ENCODE measurements at places on chromosomes 3 and 15. TPM values are rescaled to one million over a fixed set of nuclear protein-coding genes. Genes with fewer than 3 reads are reported as not detected.

DNA sequence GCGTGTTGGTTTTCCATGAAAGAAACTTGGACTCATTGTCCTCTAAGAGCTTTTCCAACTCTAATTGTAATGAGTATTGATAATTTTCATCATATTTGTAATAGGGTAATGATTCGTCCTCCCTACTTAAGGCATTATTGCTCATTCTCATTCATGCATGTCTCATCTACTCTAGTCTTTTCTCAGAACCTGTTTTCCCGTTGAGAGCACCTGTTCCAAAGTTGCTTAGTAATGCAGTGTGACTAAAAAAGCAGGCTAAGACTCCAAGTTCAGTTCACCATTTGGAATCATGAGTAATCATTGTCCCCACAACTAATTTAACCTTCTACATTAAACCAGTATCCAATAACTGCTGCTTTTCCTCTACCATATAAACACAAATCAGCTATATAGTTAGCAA lies 84.0 kb downstream of the FILIP1L start:
- DNase-seq = no peak

GRCh38 chr15:66369773-66370651 lies 13.5 kb upstream of the TIPIN start:
- DNase-seq = no peak

DNA sequence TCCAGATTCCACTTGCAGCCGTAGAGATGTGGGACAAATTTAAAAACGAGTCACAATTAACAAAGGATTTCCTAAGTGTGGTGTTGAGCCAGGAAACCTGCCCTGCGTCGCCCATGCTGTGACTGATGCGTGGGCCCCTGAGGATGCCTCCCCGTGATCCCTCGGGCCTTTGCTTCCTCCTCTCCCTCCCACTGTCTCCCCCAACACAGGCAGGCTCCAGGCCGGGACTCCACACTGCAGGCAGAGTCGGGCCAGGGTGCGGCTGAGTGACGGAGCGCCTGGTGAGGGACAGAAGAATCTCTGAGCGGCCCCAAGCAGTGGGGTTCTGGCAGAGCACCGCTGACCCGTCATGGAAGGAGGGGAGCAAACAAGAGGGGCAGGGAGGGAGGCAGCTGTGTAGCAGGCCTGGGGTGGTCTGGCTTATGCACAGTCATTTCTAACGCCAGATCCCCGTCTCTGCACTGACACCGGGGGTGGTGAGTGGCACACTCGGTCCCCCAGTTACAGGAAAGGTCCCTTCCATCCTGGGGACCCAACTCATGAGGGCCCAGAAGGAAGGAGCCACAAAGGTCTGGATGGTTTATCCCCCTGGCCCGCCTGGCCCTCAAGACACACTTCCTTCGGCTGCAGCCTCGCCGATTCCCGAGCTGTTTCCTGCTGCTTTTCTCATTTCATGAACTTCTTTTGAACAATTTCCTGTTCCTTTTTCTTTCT lies 91.0 kb downstream of the XXYLT1 start:
- no peak for DNase-seq

- DNase-seq = no peak
Measured at GRCh38 chr15:69126054-69126469, 34.4 kb upstream of the GLCE start.

Gene NLGN1
- total RNA-seq = 15.7 TPM

DNA sequence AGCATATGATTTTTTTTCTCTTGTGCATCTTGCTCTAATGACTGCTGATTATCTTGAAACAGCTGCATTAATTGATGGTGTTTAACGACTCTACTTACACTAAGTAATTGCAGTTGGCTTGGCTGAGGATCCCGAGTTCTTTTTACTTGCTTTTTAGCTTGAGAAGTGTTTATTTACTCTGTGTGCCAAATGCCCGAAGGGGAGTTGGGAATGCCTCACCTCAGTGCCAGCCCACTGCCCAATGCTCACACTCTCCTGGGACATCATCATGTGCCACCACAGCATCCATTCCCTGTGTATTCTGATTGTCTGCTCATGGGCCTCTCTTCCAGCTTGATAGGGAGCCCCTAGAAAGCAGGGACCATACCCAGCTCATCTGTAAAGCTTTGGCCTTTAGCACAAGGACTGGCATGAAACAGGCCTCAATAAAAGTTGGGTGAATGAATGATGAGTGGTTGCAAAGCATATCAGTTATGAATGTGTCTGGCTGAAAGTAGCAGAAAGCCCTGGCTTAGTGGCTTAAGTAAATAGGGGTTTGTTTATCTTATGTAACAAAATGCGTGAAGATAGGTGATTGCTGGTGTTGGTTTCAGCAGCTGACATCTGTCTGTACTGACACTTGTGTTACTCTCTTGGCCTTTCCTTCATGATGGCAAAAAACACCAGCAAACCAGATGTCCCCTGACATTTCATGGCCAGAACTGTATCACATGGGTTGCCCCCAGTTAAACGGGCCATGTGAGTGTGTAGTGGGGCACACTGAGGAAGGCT lies 8.1 kb downstream of the PXYLP1 start:
- DNase-seq = no peak

Gene CCR3
- not detected for total RNA-seq

- no peak for DNase-seq
Measured at GRCh38 chr15:76169911-76170800, 110.4 kb downstream of the TMEM266 start.

DNA sequence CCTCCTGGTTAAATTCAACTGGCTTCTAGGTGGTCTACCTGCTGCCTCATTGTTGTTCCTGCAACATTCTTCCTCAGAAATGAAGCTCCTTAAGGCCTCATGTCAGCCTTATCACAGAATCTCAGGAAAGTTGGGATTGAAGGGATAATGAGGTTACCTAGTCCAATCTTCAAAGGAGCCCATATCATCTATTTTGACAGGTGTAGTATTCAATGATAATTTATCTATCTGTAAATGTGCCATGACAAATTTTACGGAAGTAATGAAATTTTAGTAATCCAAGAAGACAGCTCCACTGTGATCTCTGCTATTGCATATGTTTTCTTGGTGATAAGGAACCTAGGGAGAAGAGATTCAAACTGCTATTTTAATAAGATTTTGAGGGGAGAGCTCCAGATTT lies 973.8 kb downstream of the ROBO2 start:
- no peak for DNase-seq

Gene ALDH1A3
- total RNA-seq = 9.9 TPM

DNA sequence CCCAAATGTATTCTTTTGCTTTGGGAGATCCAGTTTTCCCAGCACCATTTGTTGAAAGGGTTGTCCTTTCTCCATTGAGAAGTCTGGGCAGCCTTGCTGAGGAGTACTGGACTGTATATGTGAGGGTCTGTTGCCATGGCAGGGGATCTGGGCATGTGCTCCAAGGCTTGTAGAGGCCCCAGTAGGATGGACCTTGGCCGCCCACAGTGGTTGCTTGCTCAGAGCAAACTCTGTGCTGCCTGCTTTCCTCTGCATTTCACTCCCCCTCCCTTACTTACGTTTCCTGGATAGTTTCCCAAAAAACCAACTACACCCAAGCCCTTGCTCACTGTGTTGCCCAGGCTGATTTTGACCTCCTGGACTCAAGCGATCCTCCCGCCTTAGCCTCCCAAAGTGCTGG lies 97.2 kb upstream of the PRR23E start:
- DNase-seq = no peak

- DNase-seq = no peak
Measured at GRCh38 chr3:157859541-157859940, 246.7 kb downstream of the SHOX2 start.

GRCh38 chr3:68523330-68523729 lies 409.0 kb downstream of the TAFA4 start:
- DNase-seq = no peak

- no peak for DNase-seq
Measured at GRCh38 chr15:26146202-26146601, 283.1 kb upstream of the ATP10A start.

DNA sequence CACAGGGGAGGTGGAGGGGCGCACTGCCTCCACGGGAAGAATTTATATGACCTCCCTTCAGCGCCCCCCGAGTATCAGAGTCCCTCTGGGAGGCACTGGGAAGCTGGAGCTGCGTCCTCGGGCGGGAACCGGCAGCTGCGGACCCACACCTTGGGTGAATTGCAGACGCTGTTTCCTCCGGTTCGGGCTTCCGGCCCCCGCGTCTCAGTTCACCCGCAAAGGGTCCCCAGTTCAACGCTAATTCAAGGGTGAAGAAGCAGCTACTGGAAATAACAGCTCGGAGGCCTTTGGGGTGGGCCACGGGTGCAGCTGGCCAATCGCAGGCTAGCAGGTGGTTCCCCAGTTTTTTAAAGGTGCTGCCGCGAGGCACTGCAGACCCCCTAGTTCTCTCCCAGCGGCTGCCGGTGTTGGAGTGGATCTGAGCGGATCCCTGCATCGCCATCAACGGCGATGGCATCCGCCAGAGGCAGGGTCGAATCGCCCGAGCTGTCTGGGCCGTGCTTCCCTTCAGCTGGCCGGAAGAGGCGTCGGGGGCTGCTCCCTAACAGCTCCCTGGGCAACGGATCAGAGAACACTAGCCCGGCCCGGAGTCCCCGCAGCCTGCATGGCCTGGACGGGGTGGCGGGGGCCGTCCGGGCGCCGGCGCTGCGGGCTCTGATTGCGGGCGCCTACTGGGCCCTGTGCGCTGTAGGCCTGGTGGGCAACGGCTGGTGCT lies 19.4 kb upstream of the ADAMTS7 start:
- DNase-seq = no peak

GRCh38 chr3:193983846-193984818 lies 151.8 kb upstream of the HES1 start:
- DNase-seq = no peak

Gene BTLA
- 0.37 TPM for total RNA-seq

- no peak for DNase-seq
Measured at GRCh38 chr3:19348941-19349564, 200.7 kb downstream of the KCNH8 start.

Gene CAMK2N2
- total RNA-seq = 13.1 TPM

Gene CXCR6
- not detected for total RNA-seq

DNA sequence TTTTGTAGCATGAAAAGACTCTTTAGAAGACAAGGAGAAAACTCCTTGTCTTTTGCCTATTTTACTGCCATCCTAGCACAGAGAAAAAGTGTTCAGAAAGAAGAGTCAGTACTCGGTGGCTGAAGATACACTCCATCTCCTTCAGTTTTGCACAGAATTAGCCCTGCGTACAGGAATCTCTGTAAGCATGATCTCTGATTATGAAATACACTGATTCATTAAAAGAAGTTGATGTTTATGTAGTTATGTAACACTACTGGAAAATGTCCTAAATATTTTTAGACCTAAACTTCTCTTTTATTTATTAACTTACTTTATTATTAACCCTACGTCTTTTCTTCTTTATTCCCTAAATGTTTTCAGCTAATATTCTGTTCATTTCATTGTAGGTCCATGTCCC lies 138.4 kb downstream of the LEKR1 start:
- DNase-seq = no peak

- no peak for DNase-seq
Measured at GRCh38 chr3:168362661-168363247, 267.0 kb upstream of the GOLIM4 start.

- DNase-seq = no peak
Measured at GRCh38 chr15:96500508-96500907, 170.0 kb downstream of the NR2F2 start.

Gene IL17RD
- 72.9 TPM for total RNA-seq

GRCh38 chr3:9064850-9065249 lies 101.6 kb upstream of the RAD18 start:
- no peak for DNase-seq

Gene P2RY13
- total RNA-seq = not detected

DNA sequence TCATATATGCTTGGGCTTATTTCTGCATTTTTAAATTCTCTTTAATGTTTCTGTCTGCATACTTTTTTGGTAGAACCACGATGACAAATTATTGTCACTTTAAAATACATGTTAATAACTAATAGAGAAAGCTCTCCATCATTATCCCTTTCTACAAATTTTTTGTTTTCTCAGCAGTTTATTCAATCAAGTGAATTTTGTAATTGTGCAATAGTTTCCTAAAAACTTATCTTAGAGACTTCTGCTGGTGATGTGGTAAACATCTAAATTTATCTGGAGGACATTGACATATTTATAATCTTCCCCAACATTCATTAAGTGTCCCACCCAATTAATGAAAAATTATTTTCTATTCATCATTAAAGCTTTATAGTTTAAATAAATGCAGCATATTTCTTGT lies 215.3 kb downstream of the MEX3B start:
- DNase-seq = no peak

- DNase-seq = no peak
Measured at GRCh38 chr15:78321041-78321570, 19.0 kb upstream of the CRABP1 start.

GRCh38 chr3:149277331-149277813 lies 55.7 kb upstream of the CP start:
- no peak for DNase-seq

Gene TLR9
- not detected for total RNA-seq

Gene CACNA1D
- 3.6 TPM for total RNA-seq

DNA sequence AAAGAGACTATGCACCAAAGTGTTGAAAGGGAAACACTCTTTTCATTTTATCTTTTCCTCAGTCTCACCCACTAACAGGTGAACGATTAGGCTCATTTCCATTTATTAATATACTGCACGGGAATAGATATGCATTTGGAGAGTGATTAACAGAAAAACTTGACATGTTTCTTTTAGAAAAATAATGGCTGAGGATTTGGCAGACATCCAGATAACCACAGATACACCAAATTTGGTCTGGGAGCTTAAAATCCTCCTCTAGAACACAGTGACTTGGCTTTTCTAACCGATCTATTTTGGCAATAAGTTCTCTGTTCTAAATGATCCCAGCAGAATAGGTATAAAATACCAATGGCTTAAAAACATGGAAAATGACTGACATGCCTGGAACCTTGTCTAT lies 459.3 kb upstream of the SGO1 start:
- DNase-seq = no peak

- DNase-seq = no peak
Measured at GRCh38 chr3:170999737-171000242, 26.7 kb downstream of the SLC2A2 start.

Gene NPAP1
- total RNA-seq = 0.11 TPM
